ENCODE measurements at places on chromosomes 7 and 10.

DNA sequence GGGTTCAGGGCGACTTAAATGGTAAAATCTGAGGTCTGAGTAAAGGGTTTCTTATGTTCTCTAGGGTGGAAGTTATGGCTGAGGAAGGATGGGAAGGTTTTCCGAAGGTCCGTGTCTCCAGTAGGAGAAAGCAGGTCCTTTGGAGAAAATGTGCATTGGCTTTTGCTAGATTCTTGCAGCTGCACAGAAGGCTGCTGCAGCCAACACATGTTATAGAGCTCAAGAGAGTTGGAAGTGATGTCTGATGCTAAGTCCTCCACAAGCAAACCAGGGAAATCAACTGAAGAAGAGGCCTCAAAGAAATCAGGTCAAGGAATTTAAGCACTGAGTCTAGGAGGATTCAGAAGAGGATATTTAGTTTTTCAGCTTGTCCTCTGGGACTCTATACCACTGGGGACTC lies 404.6 kb downstream of the LRMDA start:
- DNase-seq: no peak

DNA sequence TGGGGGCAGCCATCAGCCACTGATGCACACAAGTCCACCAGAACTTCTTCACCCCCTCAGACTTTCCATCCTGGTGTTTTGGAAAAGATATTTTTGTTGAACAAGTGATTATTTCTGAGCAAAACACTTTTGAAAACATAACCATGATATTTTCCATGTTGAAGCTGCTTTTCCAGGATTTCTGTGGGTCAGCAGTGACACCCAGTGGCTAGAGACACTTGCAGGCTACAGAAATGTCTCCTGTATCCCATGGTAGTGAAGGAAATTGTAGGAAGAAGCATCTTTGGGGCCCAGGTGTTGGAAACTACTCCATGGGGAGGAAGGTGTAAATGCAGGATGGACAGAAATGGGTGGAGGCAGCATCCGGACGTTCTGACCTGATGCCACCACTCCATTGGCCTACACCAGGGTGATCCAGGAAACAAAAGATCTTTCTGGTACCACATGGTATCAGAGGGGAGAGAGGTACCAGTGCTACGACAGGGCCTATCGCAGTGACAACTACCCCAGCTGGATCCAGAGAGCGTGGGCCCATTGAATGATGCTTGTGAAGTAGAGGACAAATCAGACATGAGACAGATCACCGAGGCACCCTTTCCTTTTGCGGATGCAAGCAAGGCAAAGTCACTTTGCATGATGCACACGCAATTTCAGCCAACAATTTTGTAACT lies 111.7 kb upstream of the COBL start:
- DNase-seq: no peak

GRCh38 chr7:90900628-90901356 lies 304.7 kb downstream of the CDK14 start:
- DNase-seq: no peak

DNA sequence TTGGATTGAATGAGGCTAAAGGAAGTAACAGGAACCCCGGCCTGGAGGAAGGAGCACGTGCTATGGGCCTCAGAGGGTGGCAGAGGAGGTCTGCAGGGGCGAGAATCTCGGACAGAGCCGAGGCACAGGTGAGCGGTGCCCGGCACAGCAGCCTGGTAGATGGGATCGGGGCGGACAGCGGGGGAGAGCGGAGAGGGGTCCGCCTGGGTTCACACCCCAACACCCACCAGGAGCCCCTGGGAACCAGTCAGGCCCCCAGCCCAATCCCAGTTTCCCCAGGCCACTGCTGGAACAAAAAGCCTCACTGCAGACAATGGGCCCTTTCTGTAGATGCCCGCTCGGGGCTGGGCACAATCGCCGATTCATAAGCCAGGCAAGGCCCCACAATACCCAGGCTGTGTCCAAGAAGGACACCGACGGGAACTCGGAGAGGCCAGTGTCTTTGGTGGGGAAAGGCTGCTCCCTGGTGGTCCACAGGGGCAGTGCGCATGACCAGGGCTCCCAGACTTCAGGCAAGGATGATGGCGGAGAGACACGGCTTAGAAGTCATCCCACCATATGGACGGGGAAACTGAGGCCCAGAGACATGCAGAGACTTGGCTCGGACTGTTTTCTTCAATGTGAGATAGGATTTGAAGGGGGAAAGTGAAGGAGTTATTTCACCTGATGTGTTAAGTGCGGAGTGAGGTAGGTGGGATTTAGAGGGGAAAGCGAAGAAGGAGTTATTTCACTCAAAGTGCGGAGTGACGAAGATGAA lies 106.9 kb upstream of the GPR26 start:
- peak; percentile 92 for DNase-seq

DNA sequence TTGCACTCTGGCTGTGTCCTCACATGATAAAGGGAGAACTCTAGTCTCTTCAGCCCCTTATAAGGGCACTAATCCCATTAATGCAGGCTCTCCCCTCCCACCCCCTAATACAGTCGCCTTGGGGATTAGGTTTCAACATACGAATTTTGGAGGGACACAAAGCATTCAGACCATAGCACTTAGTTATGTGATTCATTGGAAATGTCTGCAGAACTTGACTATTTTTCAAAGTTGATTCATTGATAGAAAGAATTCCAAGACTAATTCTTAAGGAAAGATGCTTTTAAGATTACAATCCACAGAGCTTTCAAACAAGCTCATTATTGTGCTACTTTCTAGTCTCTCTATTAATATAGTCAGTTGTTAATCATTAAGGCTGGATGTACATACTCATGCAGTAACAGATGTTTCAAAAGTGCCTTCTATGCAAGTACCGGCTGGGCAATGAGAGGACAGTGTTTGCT lies 85.3 kb upstream of the RPA3 start:
- DNase-seq: no peak

DNA sequence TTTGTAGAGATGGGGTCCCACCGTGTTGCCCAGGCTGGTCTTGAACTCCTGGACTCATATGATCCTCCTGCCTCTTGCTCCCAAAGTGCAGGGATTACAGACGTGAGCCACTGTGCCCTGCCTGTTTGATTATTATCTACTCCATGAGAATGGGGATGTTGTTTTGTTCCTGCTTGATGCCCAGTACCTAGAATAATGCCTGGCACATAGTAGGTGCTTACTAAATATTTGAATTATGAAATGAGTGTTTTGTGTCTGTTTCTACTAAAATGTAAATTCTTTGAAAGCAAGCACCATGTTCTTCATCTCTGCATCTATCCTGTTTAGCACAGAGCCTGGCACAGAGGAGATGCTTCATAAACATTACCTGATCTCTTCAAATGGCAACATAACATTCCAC lies 40.9 kb downstream of the ZNF783 start:
- no peak for DNase-seq

GRCh38 chr10:117948493-117948892 lies 98.2 kb downstream of the RAB11FIP2 start:
- no peak for DNase-seq

DNA sequence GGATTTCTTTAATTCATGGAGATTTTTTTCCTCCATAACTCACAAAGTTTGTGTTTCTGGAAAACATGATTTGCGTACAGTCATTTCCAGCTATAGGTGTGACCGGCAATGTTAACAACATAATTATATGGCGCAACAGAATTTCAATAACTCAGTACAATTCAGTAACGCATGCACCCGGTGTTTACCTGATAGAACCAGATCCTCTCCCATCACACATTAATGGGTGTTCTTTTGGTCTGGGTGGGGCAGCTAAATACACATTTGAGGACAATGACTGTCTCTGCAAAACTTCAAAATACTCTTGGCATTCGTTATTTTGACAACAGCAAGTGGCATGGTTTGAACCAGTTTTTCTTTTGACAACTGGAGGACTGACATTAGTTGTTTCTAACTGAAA lies 102.3 kb downstream of the KLF6 start:
- no peak for DNase-seq

GRCh38 chr7:128844777-128845311 lies 14.6 kb downstream of the FLNC start:
- no peak for DNase-seq

- no peak for DNase-seq
Measured at GRCh38 chr7:133633055-133633454, 380.2 kb downstream of the EXOC4 start.

DNA sequence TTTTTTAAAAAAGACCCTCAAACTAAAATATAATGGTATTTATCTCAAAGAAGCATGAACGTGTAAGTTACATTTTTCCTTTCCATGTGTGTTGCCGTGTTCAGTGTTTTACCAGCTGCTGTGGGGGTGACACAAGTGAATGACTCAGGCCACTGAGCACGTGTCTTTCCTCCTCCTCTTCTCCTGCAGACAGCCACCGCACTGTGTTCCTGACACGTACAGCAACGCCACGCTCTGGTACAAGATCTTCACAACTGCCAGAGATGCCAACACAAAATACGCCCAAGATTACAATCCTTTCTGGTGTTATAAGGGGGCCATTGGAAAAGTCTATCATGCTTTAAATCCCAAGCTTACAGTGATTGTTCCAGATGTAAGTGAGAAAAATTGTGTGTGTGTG lies 29.7 kb downstream of the TMEM248 start:
- DNase-seq: peak; percentile 69

GRCh38 chr10:56831681-56832080 lies 470.6 kb upstream of the ZWINT start:
- DNase-seq: no peak

DNA sequence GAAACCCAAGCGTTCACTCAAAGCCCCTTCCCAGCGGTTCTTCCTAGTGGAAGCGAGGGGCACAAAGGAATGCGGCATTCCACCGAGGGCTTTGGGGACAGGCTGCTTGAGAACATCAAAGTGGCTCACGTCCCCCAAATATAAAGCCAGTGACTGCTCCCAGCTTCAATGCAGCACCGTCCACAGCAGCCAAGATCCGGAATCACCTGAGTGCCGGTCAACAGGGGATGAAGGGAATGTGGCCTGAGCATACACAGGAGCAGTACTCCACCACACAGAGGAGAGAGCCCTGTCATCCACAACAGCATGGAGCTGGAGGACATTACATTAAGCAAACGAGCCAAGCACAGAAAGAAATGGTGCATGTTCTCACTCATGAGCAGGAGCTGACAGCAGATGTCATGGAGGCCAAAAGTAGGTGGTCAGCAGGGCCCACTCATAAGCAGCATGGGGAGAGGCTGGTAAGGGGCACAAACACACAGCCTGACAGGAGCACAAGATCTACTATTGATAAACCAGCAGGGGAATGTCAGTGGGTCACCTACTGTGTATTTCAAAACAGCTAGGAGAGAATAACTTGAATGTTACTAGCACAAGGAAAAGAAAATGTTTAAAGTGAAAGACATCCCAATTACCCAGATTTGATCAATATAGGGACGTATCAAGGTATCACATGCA lies 79.5 kb downstream of the DIP2C start:
- DNase-seq: no peak

- no peak for DNase-seq
Measured at GRCh38 chr10:58320351-58321049, 14.3 kb upstream of the UBE2D1 start.

- no peak for DNase-seq
Measured at GRCh38 chr7:94295850-94296249, 98.8 kb upstream of the COL1A2 start.

DNA sequence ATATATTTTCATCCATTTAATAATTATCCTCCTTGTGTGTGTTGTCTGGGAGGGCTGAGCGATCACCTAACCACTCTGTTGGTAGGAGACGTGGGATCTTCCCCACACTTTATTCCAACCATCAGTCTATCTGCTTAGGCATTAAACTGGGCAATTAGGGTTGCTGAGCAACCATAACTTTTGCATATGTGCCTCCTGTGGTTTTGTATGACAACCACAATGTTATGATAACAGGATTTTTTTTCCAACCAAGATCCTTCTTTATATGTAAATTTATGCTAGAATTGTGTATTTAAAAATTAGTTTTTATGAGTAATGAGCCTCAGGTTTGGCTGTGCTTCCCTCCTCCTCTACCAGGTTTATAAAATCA lies 495.0 kb upstream of the MGMT start:
- DNase-seq: no peak

DNA sequence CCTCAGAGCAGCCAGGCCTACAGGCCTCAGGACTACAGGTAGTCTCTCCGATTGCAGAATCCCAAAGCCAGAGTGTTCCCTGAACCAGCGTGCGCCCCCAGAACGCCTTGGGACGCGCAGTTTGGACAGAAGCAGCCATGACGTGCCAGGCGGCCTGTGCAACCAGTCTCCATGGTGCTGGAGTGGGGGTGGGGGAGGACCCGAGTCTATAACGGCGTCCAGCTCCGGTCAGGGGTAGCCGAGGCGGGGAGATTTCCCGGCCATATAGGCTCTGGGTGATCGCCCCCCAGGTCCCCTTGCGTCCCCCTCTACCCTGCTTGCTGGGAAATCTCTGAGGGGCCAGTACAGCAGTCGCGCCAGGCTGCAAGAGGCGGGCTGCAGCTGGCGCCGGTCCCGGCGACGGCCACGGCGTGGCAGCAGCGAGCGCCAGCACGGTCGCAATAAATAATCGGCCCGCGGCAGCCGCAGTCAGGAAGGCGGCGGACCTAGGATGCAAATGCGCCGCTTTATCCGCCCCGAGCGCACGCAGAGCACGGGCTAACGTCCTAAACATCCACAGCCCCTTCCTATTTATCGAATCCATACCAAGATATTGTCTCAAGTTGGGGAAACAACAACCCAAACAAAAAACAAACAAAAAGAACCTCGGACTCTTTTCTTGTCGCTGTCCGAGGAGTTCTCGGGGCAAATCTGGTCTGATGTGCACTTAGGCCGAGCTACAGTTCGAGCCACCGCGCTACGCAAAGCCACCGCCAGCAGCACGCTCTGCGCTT lies 1.6 kb downstream of the HOXA3 start:
- no peak for DNase-seq

GRCh38 chr7:54187886-54188685 lies 354.1 kb upstream of the VSTM2A start:
- no peak for DNase-seq

Measured in hippocampal formation (tissue), 2 donors.